ENCODE measurements at places on chromosomes 5 and 9.
A peak's percentile ranks its signal among the peaks of the same experiment; 100 is the strongest.

GRCh38 chr9:3299872-3300271 lies 225.9 kb downstream of the RFX3 start:
- DNase-seq: no peak

DNA sequence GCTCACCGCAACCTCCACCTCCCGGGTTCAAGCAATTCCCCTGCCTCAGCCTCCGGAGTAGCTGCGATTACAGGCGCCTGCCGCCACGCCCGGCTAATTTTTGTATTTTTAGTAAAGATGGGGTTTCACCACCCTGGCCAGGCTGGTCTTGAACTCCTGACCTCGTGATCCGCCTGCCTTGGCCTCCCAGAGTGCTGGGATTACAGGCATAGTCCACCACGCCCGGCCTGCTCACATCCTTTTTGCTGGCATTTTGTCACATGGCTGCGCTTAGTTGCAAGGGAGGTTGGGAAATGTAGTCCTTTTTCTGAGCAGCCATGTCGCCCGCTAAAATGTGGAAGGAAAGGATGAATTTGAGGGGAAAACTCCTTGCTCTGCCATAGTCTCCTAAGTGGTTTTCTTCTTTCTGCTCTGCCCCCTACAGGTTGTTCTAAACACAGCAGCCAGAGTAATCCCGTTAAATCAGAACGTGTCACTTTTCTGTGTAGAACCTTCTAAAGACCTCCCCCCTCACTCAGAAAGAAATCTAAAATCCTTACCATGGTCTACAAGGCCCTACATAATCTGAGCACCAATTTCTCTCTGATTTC lies 57.8 kb upstream of the HSPA9 start:
- DNase-seq: peak; percentile 62

DNA sequence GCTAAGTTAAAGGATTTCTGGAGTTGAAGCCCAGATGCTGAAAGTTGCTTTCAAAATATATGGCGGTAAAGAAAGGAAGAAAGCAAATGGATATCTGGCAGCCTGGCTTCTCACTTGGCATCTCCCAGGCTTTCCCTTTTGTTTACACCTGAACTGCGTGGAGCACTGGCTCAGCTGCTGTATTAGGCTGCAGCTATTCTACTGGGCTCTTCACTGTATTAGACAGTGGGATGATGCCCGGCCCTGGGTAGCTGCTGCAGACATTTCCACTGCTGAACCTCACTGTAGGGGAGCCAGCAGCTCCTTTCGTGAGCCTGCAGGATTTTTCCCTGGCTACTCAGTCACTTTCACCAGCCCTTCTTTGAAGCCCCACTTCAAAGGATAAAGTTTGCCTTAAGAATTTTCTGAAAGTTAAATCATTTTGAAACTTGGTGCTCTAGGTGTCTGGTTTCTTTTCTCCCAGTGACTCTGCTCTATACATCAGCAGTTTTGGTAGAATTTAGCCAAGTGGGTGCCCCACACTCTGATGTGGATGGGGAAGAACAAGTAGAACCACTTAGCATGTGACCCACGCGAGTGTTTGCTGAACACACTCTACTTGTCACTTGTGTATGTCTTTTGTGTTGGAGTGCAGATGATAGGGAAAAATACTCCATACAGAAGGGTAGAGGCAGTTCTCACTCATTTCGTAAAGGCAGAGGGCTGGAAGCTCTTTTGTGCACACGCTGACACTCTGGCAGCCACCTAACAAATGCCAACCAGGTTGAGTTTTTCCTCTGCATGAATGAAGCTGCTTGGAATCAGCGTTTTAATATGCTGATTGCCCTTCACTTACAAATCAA lies 49.9 kb downstream of the C9orf152 start:
- no peak for DNase-seq

GRCh38 chr5:90135779-90136378 lies 273.7 kb downstream of the CETN3 start:
- peak; percentile 34 for DNase-seq

- no peak for DNase-seq
These were observed 36.0 kb upstream of the FUBP3 start for GRCh38 chr9:130543368-130543767.

DNA sequence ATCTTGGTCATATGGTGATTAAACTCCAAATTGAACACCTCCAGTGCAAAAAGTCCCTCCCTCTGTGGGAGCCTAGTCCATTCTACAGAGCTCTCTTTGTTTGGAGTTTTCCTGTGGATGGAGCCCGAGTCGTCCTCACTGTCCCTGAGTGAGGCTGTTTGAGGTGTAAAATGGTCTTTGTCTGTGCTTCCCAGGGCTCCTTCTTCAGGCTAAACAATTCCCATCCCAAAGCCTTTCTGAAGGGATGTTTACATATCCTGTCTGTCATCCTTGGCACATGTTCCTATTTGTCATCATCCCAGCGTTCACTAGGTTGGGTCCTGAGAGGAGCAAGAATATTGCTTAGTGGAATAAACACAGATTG lies 68.9 kb downstream of the COL27A1 start:
- DNase-seq: no peak

DNA sequence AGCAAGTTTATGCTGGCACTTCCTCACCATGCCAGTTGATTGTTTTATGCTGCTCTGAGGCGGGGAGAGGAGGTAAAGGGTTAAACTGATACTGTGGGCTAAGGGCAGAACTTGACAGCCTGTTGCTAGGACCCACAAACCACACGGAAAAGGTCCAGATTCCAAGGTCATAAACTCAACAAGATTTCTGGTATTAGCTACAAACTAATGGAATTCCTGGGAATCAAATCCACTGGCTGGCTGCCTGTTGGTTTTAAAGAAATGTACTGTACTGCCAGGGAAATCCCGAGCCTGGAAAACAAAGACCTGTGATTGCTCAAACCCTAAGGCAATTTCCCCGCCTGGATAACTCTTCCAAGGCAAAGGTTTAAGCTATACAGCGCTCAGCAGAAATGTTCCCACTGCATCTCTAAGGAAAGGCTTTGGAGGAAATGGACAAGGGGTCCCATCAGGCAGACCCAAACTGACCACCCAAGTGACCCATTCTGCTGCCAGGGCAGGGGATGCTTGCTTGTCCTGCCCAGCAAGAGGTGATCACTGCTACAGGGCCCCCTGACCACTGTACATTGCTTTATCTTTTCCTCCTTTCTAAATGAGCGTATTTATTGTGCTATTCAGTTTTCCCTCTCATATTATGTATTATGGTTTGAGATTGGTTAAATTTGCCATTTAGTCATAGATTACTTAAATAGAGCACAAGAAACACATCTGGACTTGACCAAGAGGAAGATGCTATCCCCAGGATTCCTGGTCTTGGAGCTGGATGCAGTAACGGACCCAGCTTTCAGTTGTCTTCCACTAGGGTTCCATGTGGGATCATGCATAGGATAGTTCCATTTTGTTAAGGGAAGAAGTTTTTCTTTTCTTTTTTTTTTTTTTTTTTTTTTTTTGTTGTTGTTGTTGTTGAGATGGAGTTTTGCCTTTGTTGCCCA lies 124.3 kb downstream of the SUSD1 start:
- peak; percentile 57 for DNase-seq

DNA sequence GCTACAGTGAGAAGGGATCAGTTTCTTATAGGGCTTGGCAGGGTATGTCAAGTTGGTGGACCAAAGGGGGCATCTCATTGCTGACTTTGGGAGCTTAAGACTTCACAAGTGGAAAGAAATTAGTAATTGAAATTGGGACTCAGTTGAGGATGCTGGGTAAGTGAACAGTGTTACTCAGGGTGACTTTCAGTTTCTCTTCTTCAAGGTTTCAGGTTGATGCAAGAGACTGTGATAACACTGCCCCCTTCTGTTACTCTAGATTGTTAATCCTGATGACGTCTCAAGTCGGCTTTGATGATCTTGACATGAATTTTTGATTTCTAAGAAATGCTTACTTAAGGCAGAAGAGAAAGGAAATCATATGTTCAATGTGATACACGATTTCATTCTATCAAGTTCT lies 21.3 kb downstream of the KCTD16 start:
- DNase-seq: no peak

- DNase-seq: no peak
These were observed 259.4 kb downstream of the CDH18 start for GRCh38 chr5:19728571-19728970.

DNA sequence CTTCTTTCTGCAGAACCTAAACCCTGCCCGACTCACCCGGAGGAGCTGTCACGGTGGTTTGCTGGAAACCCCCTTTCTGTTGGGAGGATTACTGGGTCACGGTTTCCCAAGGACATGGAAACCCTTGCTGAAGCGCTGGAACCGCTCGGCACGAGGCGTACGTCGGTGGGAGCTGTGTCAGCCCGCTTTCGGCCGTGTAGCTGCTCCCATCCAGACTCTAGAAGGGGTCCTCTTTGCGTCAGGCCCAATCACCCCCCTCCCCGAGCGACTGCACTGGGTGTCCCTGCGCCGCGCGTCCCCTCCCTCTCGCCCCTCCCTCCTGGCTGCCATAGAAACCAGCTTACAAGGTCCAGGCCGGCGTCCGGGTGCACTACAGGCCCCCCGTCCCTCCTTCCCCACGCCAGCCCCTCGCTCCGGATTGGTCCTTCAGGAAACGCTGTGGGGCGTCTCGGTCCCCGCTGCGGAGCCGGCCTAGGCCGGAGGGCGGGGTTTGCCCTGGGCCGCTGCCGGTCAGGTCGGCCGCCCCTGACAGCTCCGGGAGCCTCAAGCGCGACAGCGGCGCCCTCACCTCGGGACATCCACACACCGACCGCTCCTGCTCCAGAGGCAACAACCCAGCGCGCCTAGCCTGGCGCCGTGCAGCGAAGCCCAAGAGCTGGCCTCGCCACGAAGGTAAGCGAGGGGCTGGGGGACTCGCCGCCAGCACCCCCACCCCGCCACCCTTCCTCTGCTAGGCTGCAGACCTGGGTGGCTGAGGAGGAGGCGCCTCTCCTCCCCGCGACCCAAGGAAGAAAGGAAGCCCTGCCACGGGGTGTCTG lies at the start of gene NIM1K:
Gene NIM1K, plus strand, starts transcription at position 486 of the 818 bp plus-strand sequence. CDS start 53,551 bp downstream, outside the sequence.
- peak; percentile 49 for DNase-seq

- no peak for DNase-seq
These were observed 71.6 kb upstream of the FRRS1L start for GRCh38 chr9:109238655-109239054.

DNA sequence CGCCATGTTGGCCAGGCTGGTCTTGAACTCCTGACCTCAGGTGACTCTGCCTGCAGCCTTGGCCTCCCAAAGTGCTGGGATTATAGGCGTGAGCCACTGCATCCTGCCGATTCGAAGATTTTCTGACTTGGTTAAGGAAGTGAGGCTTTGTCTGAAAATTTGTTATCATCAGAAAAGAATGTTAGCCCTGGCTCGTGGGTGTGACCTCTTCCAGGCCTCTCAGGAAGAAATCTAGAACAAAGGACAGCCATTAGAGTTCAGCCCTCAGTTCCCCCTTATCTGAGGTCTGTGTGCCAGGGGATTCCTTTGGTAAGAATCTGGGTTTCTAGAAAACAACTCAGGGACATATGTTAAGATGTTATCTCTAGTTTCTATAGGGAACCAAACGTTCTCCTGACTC lies 6.2 kb downstream of the OR2S2 start:
- DNase-seq: no peak

DNA sequence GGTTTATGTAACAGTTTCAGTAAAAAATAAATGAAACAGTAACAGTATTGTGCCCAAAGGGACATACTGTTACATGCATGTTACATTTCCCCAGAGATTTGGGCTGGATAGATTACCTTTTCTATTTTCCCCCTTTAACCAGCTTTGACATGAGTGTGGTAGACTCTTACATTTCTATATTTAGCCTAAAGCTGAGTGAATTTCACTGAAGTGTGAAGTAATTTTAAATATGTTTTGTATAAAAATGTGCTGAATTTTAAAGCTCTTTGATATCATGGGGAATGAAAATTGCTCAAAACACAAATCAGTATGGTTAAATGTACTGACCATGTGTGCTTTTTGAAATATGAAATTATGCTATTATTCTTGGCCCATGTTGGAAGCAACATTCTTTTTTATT lies 122.3 kb upstream of the CDH10 start:
- no peak for DNase-seq

DNA sequence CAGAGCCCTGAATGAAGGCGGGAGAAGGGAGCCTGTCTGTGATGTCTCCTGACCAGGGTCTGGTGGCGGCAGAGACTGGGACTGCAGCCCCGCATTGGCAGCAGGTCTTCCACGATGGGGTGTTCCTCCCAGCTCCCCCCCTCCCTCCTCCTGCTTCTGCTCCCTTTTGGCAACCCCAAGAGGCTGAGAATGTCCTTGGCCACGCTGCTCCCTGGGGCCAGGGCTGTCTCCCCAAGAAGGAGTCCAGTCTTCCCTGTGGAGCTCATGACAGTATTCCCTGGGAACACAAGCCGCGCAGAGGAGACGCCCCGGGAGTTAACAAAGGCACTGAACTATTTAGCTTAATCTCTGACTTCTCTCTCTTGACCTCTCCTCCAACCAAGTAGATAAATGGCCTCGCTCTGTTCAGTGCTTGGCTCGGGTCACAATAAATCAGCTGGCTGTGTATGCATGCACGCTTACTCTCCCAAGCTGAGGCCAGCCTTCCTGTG lies 84.0 kb upstream of the NEURL1B start:
- peak; percentile 34 for DNase-seq

DNA sequence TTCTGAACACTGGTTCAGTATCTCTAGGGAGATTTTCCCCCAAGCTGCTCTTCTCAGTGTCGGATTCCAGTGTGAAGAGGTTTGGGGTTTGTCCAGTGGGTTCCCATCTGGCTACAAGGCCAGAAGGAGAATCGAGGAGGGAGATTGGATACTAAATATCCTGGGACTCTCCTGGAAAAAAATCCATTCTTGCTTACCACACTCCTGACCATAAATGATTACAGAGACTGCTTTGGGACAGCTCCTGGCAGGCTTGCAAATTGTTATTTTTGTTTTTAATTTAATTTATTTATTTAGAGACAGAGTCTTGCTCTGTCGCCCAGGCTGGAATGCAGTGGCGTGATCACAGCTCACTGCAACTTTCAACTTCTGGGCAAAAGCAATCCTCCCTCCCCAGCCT lies 4.7 kb upstream of the SUSD1 start:
- DNase-seq: no peak

DNA sequence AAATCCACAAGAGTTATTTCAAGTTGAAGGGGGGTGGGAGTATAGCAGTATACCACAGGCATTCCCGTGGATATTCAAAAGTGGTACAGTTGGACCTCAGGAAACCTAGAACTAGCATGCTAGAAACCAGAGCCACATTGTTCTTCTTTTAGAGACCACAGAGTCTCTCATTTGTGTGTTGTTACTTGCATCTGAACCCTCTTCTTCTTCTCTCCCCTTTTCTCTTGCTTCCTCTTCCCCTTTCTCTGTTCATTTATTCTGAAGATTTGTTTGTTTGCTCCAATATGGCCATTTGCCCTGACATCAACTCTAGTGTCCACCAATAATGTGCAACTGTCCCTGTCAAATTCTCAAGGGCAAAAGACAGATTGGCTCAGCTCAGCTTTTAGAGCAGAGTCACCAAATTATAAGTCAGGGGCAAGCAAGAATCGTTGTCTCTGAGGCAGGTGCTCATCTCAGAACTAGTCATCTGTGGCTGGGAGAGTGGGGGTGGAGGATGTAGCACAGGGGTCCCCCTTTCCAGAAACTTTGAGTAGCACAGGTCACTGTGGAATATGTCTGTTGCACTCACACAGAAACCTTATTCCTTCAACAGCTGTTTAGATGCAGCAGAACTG lies 321.1 kb downstream of the ARRDC3 start:
- DNase-seq: no peak

DNA sequence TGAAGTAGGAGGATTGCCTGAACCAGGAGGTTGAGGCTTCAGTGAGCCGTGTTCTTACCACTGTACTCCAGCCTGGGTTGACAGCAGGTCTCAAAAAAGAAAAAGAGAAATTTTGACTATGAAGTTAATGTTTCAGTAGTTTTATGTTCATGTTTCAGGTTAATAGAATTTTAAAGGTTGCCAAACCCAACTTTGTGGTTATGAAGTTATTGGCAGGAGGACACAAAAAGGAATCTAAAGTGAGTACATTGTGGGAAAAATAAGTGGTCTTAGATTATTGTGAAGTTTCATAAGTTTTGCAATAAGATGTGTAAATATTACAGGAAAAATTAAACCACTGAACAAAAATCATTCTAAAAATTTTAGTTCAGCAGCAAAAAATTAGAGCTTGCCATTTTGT lies 78.6 kb downstream of the GOLM1 start:
- DNase-seq: no peak

Data from colonic mucosa (tissue), 4 donors.